ENCODE measurements at places on chromosomes 3 and 15.

GRCh38 chr3:143791386-143791785 lies 56.9 kb downstream of the SLC9A9 start:
- DNase-seq = no peak

- DNase-seq = no peak
Measured at GRCh38 chr3:179853176-179853575, 183.6 kb downstream of the PEX5L start.

DNA sequence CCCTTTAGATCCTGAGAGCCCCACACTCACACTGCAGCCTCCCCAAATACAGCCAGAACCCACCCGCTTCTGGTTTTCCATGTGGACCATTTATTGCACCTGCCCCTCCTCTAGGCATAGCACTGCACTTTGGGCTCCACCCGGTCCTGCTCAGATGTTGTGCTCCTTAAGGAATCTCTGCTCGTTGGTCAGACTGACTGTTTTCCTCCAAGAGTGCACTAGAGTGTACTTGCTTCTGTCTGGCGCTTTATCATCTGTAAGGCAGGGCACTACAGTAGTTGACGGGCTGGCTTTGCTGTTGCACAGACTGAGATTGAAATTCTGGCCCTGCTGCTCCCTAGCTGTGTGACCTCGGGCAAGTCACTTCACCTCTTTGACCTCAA lies 124.1 kb downstream of the CACNA1D start:
- DNase-seq = no peak

- DNase-seq = no peak
Measured at GRCh38 chr3:197244751-197245150, 53.7 kb downstream of the DLG1 start.

GRCh38 chr3:172218350-172219323 lies 179.3 kb downstream of the FNDC3B start:
- no peak for DNase-seq

GRCh38 chr3:48372862-48373435 lies 930 bp downstream of the FBXW12 start:
- DNase-seq = no peak
